Stimulated activated CD8-positive, alpha-beta memory T cell treated with anti-CD3 and anti-CD28 coated beads, Interleukin-4, amount 100 ng/mL, for 4 hours (primary cell): ENCODE measurements at places on chromosomes 1 and 21.

GRCh38 chr1:101379950-101380349, 143.1 kb downstream of the S1PR1 start:
- no peak for DNase-seq

- DNase-seq = no peak
Observed at GRCh38 chr1:160068225-160068624, 1.7 kb downstream of the KCNJ10 start.

DNA sequence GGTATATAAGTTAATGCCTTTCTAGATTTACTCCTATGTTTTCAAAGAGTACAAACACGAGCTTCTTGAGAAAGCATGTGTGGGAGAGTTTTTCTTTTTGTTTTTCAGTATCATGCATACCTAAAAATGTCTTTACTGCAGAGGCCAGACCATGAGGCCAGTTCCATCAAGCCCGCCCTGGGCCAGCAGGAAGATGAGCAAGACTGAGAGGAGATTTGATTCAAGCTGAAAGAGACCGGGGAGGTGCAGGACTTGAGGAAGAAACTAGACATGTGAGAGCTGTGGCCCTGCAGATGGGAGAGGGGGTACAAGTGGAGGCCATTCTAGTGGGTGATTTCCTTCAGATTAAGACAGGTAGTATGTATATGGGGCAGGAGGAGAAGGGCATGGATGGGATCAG, 33.4 kb upstream of the NTPCR start:
- DNase-seq = no peak

DNA sequence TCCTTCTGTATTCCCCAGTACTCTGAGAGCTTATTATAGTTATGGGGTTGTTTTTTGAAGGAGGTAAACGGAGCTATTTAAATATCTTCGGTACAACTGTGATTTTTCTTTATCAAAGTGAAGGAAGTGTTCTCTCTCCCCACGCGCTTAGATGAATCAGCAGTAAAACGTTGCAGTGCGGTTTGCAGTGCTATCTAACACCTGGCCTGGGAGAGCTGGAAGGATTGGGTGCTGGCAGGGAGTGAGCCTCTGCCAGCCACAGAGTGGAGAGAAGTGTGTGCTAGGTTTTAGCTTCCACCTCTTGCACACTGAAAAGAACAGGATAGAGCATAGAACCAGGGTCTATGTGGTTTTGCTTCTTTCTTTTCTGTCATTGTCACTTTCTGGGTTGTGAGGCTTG, 165.9 kb downstream of the SDCCAG8 start:
- no peak for DNase-seq

DNA sequence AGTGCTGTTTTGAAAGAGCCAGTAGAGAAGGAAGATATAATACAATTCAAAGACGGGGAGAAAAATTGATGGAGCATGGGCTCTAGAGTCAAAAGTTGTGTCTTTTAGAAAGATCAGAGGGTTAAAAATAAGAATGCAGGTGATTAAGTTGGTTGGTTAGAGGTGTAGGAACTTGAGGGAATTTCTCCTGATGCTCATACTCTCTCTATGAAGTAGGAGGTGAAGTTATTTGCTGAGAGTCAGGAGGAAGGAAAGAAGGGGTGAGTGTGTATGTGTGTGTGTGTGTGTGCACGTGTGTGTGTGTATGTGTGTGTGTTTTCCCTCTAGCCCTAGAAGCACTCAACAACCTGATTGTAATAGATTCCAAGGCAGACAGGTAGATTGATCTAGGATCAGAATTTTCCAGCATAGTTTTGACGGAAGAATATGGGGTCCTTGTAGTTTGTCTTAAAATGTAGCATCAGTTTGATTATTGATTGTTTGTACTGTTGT, 88.3 kb upstream of the MACF1 start:
- DNase-seq = no peak

DNA sequence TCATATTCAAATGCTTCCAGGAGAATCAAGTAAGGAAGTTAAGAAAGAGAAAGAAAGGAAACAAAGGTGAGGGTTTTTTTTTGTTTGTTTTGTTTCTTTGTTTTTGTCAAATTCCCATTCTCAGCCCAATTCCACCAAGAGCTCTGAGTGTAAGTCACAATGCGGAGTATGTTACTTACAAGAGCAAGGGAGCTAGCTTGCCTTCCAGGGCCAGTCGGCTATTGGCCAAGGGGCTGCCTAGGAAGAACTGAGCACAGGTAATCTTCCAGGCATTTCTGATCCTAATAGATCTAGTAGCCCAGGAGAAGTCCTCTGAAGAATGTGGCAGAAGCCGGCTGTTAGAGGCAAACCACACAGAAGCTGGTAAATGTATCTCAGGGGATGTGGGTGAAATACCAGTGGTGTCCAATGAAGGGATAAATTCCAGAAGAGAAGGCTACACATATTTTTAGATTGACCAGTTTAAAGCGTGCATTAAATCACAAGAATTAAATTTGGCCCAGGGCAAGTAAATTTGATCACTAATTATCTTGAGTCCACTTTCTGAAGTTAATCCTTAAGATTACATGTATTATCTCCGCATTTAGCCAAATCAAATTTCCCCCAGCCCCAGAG, 239.6 kb upstream of the ADAMTS5 start:
- no peak for DNase-seq

- no peak for DNase-seq
Observed at GRCh38 chr1:27979151-27979858, 19.5 kb downstream of the XKR8 start.

DNA sequence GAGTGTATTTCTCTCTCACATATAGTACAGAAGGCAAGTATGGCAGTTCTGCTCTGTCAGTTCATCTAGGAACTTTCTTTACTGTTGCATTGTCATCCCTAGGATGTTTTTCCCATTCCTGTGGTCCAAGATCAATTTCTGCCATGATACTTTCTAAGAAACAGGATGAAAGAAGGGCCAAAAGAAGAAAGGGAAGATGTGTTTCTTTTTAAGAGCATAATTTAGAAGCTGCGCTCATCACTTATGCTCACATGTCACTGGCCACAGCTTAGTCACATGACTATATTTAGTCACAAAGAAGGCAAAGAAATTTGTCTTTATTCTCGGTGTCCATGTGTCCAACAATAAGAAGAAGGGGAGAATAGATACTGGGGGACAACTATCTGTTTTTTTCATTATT, 7.0 kb upstream of the MAST2 start:
- DNase-seq = no peak

GRCh38 chr1:217747156-217747769, 116.1 kb downstream of the SPATA17 start:
- no peak for DNase-seq

- no peak for DNase-seq
Observed at GRCh38 chr1:83098131-83098530, 900.8 kb downstream of the TTLL7 start.

DNA sequence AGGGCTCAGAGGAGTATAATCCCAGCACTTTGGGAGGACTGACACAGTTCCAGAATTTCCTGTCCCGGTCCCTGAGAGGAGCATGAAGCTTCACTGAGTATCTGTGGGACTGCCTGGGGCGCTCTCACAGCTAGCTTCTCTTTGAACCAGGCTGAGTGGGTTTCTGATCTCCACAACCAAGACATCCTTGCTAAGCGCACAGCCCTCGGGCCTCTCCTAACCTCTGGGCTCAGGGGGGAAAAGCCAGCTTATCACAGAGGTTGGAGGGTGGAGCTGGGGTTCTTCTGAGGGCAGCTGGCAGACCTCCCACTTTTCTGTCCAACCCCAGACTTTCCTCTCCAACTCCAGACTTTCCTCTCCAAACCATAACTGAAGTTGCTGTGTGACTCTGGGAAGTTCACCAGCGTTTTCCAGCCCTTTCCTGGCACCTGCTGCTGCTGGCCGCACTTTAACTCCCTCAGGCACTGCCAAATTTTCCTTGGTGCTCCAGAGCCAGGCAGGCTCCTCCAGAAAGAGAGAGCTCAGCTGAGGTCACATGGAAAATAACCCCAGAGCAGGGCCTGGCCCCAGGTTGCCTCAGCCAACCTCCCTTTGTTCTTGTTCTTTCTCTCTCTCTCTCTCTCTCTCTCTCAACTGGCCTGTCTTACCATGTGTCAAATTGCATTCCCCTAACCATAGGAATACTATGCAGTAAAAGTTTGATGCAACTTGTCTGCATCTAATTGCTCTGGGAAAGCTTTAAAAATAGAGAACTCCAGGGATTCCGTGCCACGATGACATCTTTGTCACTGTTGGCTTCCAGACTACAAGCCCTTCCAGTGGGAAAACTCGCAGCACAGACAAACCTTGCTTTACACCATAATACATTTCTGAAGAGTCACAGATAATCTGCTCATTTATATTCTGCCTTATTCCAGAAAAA, 49.5 kb downstream of the OLFML2B start:
- no peak for DNase-seq

DNA sequence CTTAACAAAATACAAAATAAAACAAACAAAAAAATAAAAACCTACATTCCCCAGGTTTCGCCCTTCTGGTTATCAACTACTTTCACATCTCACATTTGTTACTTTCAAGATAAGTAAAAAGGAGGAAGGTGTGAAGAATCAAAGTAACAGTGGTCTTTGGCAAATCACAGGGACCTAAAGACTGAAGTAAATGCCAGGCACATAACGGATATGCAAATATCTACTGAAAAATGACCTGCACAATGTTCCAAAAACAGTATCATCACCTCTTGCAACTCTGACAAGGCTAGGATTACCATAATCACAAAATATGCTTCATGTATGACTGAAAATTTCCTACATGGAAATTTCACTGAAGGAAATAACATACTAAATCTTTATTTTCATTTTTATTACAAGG, 29.3 kb downstream of the COP1 start:
- no peak for DNase-seq

GRCh38 chr1:150012611-150013010, 2.1 kb upstream of the OTUD7B start:
- DNase-seq = no peak

DNA sequence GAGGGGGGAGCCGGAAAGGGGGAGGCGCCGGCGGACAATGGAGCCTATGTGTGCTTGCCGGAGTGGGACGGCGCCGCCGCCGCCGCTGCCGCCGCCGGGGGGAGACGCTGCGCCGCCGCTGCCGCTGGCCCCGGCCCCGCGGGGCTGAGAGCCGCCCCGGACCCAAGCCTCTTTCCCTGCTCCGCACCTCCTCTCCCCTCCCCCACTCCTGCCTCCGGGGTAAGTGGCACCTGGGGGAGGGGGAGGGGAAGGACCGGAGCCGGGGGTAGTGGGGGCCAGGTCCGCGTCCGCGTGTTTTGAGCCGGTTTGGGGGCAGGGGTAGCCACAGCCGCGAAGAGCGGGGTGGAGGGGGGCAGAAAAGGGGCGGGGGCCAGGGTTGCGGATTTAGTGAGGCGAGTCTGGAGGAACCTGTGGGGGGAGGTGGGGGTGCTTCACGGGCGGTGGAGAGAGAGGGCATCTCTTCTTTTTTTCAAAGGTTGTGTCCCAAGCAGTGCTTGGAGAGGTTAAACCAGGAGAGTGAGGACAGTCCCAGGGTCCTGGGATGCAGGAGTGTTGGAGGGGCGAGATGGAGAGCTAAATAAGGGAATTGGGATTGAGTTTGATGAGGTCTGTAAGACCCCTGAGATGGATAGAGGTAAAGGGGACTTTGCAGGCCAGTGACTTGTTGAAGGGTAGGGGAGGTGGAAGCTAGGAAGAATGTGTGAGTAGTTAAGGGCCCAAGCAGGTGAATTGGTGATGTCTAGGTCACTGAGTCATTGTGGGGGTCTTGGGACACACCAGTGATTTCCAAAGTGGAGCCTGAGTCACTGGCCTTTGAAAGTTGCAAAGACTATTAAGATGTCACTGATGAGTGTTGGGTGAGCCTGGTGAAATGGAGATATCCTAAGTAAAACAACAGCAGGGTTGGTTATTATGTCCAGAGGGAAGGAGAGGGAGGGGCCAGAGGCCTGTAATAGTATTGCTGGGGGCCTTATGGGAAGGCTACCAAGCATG, 59.1 kb downstream of the BCL9 start:
- DNase-seq = no peak

DNA sequence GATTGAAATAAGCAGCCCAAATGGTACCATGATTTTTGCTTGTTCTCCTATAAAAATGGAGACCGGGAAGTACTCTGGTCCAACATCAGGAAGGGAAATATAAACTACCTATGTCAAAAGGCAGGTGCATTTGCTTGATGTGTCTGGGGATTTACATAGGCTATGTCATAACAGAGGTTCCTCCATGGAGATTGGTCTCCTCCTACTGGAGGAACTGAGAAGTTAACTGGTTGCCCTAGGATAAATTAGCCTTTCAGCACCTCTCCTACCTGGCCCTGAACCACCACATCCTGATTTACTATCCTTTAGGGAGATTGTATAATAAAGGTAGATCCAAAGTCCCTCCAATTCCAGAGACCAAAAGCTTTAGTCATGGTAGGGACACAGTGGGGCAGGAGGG, 1109.3 kb upstream of the B3GALT2 start:
- DNase-seq = no peak

DNA sequence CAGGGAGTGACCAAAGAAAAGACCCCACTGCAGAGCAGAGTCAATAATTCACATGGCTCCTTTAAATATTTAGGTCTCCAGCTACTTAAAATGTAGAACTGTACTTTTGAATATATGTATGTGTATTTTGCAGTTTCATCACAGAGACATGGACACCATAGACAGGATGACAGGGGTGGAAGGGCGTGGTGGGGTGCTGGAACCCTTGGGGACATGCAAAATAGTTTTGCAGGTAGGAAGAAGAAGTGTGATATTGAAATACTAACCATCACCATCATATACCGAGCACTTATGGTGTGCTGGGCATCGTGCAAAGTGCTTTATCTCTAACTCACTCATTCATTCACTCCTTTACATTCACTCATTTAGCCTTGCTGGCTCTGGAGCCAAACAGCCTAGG, 72.5 kb upstream of the IGSF21 start:
- no peak for DNase-seq

- DNase-seq = no peak
Observed at GRCh38 chr1:160548183-160548582, 25.1 kb upstream of the SLAMF6 start.

GRCh38 chr1:29281571-29281970, 45.2 kb downstream of the PTPRU start:
- no peak for DNase-seq

DNA sequence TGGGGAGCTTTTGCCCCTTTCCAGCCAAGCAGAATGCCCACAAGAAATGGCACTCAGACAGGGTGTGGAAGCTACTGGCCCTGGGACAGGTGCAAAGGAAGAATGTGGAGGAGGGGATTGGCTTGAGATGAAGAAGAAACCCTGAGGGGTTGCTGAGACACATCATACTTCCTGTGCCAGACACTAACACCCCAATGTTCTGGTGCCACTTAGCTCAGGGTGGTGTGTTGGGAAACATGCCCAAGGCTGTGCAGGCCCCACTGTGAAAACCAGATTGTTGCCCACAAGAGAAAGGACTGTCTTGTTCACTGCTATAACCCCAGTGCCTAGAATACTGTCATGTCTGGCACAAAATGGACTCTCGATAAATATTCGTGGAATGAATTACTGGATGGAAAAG, 9.9 kb upstream of the PAQR6 start:
- no peak for DNase-seq
